ENCODE measurements at places on chromosomes 11 and 22.

DNA sequence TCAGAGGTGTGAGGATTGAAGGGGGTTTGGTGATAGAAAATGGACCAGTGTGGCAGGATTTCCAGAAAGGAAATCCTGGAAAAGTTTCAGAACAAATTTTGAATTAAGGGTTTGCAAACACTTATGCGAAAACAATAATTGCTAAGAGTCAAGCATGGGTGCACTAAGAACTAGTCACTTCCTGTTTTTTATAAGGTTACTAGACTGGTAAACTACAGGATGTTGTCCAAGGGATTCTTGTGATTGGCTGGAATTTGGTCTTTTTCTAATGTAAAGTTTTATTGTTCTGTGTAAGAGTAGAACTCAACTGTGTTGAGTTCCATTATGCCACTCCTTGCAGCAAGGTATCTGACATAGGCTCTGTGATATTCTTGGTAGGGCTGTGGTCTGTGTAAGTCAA, 54.1 kb downstream of the LIF start:
- DNase-seq: no peak

GRCh38 chr22:18042685-18043084, 18.3 kb upstream of the MICAL3 start:
- no peak for DNase-seq

GRCh38 chr11:118607401-118608359, at the start of gene PHLDB1:
Gene PHLDB1 (plus strand): TSS chr11:118607615. CDS start chr11:118613837, 6,222 bp downstream.
- DNase-seq: peak; percentile 62

DNA sequence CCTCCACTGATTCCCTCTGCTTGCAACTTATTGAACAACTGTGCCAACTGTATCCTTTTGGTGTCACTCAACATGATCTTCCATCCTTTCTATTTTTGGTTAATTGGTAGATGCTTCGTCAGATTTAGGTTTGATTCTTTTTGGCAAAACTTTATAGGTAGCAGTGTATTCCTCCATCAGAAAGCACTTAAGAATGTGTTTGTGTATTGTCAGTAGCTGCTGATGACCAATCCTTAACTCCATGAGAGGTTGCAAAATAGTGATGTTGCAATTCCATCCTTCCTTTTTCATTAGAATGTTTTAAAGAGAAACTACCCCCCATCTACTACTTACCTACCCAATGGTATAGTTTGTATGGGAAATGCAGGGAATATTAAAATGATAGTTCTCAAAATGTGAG, 22.1 kb downstream of the FAM76B start:
- no peak for DNase-seq

DNA sequence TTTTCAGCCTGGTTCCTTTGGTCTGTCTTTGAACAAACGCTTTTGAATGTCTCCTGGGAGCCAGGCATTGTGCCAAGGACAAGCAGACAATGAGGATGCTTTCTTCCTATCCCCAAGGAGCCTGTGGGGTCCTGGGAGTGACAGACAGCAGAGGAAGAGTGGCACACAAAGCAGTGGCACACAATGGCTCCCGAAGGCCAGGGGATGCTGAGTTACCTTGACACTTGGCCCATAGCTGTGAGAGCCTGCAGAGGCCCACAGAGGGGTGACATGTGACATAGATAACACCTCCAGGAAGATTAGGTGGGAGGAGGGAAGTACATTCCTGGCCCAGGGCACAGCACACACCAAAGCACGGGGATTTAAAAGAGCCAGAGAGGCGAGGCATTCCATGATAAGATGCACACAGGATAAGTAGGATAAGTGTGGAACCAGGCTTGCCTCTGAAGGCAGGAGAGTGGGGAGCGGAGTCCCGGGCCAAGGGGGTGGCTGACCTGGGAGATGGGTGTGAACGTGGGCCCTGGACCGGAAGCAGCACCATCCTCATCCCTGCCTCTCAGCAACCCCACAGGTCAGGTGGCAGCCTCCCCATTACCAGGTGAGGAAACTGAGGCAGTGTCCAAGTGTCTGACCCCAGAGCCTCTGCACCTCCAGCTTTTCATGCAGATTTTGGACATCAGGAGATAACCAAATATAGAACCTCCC, 6.3 kb downstream of the UPB1 start:
- DNase-seq: no peak

- DNase-seq: peak; percentile 81
Observed at GRCh38 chr11:31240340-31240904, 129.1 kb downstream of the DCDC1 start.

- no peak for DNase-seq
Observed at GRCh38 chr11:135022454-135022853, 610.4 kb upstream of the B3GAT1 start.

GRCh38 chr11:24502425-24502824, 5.6 kb downstream of the LUZP2 start:
- DNase-seq: no peak

DNA sequence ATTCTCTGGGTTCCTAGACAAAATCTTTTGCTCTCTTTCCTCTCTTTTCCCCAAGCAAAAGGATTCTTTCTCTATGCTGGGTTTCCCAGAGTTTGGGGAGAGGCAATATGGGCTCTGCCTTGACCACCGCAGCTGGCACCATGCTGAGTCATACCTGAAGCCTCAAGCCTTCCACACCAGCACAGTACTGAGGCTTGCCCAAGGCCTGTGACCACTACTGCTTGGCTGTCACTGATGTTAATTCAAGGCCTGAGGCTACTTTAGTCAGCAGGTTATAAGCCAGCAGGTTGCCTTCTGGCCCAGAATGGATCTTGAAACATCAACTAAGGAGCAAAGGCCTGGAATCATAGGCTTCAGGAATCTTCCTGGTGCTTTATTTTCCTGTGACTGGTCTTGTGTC, 185.3 kb downstream of the DYNC2H1 start:
- no peak for DNase-seq

DNA sequence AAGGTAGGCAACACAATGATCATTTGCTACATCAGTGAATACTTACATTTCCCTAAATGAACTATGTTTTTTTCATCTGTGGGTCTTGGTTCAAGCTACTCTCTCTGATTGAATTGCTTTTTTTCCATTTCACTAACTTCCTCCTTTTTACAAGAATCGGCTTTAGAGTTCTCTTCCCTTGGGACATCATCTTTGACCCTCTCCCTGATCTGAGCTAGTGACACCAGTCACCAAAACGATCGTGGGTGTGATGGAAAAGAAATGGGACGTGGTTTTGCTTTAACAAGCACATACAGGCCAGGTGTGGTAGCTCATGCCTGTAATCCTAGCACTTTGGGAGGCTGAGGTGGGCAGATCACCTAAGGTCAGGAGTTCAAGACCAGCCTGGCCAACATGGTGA, 129.9 kb downstream of the WT1 start:
- no peak for DNase-seq

Data from NCI-H146 (cell line).